ENCODE measurements at places on chromosomes 4 and X.

DNA sequence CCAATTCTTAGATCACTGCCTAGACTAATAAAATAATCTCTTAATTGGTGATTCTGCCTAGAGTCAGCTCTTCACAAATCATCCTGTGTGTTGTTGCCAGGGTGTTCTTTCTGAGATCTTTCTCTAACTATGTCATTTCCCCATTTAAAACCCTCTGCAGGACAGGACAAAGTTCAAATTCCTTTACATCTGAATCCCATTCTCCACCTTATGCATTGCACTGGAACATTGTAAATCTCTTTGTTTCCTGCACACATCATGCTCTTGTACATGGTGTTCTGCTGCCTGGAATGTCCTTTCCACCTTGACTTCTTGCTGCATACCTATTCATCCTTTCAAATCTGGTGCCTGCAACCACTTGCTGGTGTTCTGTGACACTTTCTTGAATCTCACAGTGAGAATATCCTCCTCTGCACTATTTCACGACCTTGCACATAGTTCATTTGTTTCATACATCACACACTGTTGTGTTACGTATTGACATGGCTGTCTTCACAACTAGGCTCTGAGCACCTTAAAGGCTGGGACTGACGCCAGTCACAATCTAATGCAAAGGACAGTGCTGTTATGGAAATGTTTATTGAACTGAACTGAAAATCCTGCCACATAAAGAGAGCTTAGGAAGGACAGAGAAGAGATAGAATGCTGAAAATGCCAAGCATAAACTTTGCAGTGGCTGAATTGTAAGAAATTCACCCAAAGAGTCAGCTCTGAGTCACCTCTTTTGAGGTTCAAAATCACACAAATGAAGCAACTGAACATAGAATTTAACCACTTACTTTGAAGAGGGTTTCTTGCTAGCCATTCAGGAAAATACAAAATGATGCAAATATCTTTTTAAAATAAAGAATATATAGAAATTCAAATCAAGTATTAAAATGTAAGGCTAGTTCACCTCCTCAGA, 26.4 kb upstream of the SMIM14 start:
- DNase-seq = no peak

DNA sequence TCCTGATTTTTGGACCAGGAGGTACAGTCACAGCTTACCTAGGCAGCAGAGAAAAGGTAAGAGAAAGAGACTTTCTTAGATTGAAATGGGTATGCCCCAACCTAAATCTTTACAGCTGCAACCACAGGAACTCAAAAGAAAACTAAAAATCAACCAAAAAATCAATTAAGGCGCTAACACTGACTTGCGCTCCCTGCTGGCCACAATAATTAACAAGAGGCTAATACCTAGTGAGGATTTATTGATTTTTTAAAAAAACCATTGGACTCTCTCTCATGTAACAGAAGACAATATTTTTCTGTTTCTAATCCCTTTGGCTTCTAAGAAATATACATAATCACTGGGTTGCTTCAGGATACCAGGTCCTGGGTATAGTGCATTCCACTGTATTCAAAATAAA, 153.9 kb upstream of the TENM3 start:
- no peak for DNase-seq

GRCh38 chrX:7062276-7062675, 85.2 kb upstream of the STS start:
- DNase-seq = no peak

DNA sequence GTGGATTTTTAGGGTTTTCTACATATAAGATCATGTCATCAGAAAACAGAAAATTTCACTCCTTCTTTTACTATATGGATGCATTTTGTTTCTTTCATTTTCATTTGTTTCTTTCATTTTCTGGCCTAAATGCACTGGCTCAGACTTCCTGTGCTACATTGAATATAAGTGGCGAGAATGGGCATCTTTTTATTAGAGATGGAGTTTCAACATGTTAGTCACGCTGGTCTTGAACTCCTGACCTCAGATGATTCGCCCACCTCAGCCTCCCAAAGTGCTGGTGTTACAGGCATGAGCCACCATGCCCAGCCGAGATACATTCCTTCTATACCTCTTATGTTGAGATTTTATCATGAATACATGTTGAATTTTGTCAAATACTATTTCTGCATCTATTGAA, 61.8 kb downstream of the BRWD3 start:
- no peak for DNase-seq

- DNase-seq = no peak
Observed at GRCh38 chr4:47690611-47691010, 147.3 kb downstream of the CORIN start.

- no peak for DNase-seq
Observed at GRCh38 chr4:151184523-151185458, 85.4 kb downstream of the RPS3A start.

DNA sequence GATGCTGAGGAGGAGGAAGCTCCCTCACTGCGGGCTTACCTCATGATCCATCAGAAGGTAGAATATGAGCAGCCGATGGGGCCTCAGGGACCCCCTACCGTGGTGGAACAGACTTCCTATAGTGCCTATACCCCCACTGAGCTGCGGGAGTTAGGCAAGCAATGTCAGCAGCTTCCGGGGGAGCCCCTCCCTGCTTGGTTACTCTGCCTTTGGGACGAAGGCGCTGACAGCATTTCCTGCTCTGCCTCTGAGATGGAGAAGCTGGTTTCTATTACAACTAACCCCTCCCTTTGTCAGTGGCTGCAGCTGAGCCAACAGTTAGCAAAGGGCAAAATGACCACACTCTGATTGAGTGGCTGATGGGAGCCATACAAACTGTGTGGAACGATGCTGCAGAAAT, 430.7 kb downstream of the IDS start:
- peak; percentile 48 for DNase-seq

- DNase-seq = peak; percentile 78
Observed at GRCh38 chrX:12984603-12985319, 9.9 kb downstream of the TMSB4X start.

DNA sequence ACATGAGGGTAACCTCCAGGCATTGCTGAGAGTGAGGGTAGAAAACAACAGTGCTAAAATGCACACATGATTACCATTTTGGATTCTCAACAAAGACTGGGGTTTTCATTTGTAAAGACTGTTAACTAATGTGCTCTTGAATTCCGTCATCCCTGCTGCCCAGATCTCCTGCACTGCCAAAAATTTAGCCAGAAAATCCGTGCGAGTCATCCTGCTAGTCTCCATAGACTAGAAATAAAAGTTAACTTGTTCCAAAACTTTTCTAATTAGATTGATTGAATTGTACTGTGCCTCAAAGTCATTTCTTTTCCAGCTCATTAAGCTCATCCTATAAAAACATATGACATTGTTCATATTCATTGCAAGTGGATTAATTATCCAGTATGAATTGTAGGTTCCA, 99.8 kb downstream of the ARSF start:
- no peak for DNase-seq

DNA sequence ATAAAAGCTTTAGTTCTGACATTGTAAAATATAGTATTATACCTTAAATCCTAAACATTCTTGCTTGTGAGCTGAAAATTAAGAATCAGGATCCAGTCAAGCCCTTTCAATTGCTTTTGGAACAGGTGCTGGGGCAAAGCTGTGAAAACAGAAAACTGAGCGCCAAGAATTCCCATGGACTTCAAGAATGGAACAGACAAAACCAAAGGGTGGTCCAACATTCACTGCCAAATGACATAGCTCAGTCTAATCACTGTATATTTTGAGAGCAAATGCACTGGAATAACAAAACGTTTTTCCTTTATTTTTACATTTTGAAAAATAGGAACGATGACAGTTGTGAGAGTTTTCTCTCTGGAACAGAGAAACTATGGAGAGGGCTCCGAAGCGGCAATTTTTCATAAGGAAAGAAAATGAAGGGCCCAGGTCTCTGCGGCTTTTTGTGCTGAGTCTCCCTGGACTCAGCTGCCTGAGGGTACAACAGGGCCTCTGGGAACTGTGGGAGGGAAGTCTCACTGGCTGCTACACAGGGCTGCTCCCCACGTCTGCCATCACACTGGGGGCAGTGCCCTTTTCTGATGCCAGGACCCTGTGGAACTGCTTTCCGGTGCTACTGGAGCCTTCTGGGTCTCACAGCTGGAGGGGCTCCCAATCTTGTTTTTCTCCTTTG, 56.0 kb upstream of the BMPR1B start:
- DNase-seq = peak; percentile 81

DNA sequence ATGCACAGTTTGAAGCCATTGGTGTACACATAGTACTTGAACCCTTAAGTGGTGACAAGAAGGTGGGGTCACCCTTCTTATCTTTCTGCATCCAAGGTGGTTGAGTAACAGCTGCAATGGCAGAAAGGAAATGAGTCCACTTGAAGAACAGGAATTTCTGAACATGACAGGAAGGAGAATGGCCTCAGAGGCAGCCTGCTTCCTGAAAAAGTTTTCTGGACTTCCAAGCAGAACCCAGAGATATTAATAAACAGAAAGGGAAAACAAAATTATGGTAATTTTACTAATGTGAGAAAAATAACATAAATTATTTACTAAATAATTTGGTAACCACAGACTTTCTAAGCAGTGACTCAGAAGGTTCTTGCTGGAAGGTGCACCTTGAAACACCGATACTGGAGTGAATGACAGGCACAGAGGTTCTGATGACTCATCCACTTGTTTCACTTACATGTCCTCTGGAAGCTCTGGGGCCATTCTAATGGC, 119.9 kb upstream of the HS3ST1 start:
- DNase-seq = no peak

GRCh38 chr4:11783588-11783987, 354.9 kb upstream of the HS3ST1 start:
- no peak for DNase-seq

DNA sequence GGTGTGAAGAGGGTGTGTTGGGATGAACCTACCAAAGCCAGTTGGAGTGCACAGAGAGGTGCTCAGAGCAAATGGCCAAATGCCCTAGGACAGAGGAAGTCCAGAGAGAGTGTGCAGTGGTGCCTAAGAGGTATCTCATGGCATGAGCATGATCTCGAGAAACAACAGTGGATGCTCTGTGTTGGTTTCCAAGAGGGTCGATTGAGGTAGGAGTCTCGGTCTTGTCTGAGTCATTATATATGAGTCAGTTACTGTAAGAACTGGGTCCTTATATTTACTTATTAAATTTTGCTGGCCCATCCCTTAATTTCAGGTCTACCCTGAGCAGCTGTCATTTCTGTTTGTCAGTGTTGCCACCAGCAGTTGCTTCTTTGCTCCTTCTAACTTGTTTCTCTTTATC, 86.6 kb upstream of the TMEM150C start:
- no peak for DNase-seq

DNA sequence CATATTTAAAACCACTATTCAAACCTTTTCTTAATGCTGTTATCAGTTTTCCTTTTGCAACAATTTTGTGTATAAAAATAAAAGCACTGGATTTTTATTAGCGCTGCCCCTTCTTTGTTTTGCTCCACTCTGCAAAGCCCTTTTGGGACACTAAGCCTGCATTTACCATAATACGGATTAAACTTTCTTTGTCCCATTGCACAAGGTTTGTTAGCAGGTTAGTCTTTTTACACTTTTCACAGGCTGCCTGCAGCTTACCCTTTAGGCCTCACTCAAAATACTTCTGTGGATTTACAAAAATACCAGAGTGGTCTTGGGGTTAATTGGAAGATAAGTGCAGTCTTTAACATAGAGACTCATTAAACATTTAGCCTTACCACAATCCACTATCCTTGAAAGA, 35.7 kb upstream of the MAB21L2 start:
- no peak for DNase-seq

GRCh38 chr4:41839916-41840854, 91.7 kb upstream of the PHOX2B start:
- DNase-seq = peak; percentile 16

GRCh38 chr4:681736-682451, 7.1 kb downstream of the SLC49A3 start:
- peak; percentile 38 for DNase-seq

GRCh38 chr4:69689599-69689998, 36.6 kb upstream of the UGT2A1 start:
- peak; percentile 77 for DNase-seq

GRCh38 chrX:110032534-110033147, 29.7 kb downstream of the TMEM164 start:
- no peak for DNase-seq

GRCh38 chr4:52250154-52250553, 199.1 kb downstream of the SPATA18 start:
- peak; percentile 97 for DNase-seq

DNA sequence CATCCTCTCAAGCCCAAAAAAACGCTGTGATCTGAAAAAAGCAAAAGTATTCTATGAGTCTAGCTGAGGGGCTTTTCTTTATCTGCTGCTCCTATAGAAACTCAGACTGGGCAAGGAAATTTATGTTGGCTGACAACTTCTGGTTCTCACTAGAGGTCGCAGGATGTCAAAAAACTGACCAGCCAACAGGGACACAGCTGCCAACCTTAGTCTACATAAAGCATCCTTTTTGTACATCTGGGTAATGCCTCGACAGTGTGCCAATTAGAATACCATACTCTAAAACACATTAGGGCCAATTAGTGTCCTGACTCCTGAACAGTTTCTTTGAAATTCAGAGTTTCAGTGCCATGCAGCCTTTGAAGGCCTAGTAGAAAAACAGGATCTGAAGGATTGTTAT, 8.8 kb upstream of the TLL1 start:
- DNase-seq = no peak

GRCh38 chr4:39043861-39044363, 11.7 kb upstream of the TMEM156 start:
- DNase-seq = peak; percentile 18

DNA sequence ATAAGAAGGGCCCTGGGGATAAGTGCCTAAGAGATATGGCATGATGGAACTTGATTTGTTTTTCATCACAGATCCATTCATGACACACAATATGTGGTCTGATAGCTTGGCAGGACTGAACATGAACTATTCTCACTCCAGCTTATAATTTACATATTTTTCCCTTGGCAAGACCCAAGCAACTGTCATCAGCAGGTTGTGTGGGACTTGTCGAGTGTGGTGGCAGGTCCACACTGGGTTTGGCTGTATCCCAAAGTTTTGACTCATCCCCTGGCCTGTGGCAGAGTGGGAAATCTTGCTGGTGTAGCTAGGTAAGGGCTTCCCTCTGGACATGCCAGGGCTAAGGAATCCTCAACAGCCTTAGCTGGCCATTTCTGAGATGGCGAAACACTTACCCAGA, 81.0 kb upstream of the STIM2 start:
- DNase-seq = peak; percentile 45

DNA sequence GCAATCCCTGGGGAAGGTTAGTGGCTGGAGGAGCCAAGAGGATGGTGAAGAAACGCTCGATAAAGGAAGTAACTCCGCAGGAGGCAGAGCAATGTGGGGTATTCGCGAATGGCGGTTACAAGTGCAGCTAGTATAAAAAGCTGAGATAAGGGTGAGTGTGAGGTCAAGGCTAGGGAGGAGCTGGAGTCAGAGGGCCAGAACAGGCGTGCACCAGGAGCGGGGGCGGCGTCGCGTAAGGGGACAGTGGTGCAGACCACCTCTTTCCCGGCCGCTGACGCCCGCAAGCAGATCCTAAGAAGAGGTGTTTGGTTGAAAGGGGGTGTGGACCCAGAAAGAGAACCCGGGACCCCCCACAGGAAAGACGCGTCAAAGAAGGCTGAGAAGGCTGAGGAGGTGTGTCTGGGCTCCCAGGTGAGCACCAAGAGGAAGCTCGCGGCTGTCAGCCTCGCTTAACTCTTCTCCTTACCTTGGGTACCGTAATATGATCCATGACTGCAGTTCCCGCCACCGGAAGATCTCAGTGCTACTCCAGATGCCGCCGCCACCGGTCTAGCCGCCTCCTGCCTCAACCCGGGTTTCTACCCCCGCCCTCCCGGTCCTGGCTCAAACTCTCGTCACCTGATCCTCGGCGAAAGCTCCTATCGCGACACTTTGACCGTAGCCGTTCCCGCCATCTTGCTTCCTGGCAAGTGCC, at the start of gene MTMR8:
Gene MTMR8 (minus strand): TSS at position 579 of the 694 bp plus-strand sequence. CDS start 89 bp downstream, at position 490.
- peak; percentile 68 for DNase-seq

- no peak for DNase-seq
Observed at GRCh38 chr4:65973186-65973585, 302.9 kb upstream of the EPHA5 start.

Data from tongue (tissue), 3 donors.